ENCODE measurements at places on chromosomes 3 and 15.

- no peak for DNase-seq
These were observed 244.1 kb downstream of the SLCO3A1 start for GRCh38 chr15:92097474-92098178.

GRCh38 chr3:39190281-39191025 is 1.9 kb downstream of the XIRP1 start:
- DNase-seq, result no peak

DNA sequence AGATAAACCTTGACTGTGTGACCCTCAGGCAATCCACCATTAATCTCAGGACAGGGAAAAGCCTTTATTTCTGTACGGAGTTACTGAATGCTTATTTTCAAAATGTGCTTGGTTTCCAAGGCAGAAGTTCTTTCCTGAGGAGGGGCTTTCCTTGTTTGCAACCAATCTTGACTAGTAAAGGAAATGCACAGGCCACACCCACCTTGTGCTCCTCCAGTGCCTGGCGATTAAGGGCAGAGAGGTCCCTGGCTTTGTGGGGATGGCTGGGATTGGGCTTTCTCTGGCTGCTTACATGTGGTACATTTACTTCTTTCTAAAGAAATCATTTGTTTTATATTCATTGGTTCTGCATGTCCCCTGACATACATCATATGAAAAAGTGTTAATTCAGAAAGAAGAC is 47.8 kb downstream of the ZNF621 start:
- DNase-seq, result no peak

DNA sequence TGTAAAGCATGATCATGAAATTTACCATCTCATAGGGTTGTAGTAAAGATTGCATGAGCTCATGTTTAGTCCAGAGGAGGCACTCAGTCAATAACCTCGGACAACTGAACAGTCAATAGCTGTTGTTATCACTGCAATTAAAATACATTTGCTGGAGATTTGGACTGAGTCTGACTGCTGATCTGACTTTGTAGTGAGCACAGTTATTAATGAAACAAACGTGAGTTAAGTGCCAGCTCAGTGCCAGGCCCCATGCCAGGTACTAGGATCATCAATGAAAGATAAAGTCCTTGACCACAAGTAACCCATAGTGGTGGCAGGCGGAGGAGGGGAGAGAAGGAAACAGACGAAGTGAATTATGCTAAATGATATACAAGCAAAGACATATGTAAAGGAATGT is 43.7 kb upstream of the PRICKLE2 start:
- no peak for DNase-seq

GRCh38 chr3:15384510-15385237 is 42.7 kb downstream of the METTL6 start:
- DNase-seq, result no peak

GRCh38 chr3:103181160-103181559 is 746.3 kb downstream of the ZPLD1 start:
- DNase-seq, result no peak
